ENCODE measurements at places on chromosomes 7 and 10.

GRCh38 chr7:26091933-26092332 lies 60.1 kb upstream of the NFE2L3 start:
- peak; percentile 36 for DNase-seq

DNA sequence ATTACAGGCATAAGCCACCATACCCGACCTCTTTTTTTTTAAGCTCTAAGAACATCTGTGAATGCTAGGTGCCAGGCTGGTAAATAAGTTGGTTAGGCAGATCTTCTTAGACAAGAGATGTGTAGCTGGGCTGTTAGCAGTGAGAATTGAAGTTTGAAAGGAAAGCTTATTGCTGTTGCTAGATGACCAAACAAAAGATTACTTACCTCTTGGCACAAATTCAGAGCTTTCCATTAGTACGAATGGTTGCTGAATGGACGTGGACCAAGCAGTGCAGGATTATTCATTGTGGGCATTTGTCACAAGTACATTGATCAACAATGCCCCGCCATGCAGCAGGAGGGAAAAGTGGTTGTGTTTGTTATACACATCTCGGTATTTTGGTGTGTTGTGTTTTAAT lies 131.2 kb downstream of the GFRA1 start:
- no peak for DNase-seq

GRCh38 chr10:131132681-131133080 lies 178.8 kb downstream of the TCERG1L start:
- DNase-seq, result no peak

- DNase-seq, result no peak
Measured at GRCh38 chr7:15503603-15504290, 58.1 kb downstream of the AGMO start.

- no peak for DNase-seq
Measured at GRCh38 chr7:75981453-75982305, 12.7 kb downstream of the TMEM120A start.

GRCh38 chr7:69177941-69178494 lies 420.3 kb upstream of the AUTS2 start:
- DNase-seq, result no peak

DNA sequence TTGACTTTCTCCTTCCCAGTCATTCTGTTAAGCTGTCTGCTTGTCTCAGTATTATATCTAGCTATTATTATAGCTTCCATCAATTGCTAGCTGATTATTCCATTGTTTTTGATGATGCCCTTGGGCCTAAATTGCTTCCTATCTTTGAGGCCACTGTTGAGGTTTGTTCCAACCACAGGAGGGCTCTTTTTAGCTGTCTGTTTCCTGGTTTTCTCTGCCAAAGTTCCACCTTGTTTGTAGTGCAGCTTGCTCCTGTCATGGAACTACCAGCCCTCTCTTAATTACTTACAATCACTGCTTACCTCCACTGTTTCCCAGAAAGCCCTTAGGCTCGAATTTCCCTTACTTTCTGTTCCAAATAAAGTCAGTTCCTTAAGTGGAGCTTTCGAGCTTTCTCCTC lies 118.7 kb upstream of the SEC61G start:
- DNase-seq, result no peak

DNA sequence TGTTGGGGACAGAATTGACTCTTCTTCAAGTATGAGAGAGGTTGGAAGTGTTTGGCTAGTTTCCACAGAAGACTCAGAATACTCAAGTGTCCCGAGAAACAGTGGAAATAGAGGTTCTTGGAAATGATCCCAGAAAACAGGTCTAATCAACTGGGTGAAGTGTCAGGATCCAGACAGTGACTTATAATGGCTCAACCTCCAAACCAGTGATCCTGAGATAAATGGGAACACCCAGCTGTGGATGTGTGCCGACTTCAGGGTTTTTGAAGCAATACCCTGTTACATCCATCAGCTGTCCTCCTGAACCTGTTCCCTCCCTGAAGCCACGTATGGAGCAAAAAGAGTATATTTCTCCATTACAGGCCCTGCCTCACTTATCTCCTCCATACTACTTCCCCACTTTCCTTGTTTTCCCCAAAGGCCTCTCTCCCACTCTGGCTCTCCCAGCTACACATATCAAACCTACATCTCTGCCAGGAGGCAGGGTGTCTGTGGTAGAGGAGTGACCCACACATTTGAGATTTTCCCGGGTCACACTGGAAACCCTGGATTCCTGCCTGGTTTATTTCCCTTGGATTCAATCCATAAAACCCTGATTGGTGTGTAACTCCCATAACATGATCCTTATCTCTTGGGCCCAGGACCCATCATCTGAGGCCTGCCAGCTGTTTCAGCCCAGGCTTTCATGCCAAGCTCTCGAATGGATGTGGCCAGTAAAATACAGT lies 17.6 kb upstream of the ELOVL3 start:
- DNase-seq, result no peak

GRCh38 chr7:17554341-17555015 lies 256.0 kb downstream of the AHR start:
- no peak for DNase-seq

DNA sequence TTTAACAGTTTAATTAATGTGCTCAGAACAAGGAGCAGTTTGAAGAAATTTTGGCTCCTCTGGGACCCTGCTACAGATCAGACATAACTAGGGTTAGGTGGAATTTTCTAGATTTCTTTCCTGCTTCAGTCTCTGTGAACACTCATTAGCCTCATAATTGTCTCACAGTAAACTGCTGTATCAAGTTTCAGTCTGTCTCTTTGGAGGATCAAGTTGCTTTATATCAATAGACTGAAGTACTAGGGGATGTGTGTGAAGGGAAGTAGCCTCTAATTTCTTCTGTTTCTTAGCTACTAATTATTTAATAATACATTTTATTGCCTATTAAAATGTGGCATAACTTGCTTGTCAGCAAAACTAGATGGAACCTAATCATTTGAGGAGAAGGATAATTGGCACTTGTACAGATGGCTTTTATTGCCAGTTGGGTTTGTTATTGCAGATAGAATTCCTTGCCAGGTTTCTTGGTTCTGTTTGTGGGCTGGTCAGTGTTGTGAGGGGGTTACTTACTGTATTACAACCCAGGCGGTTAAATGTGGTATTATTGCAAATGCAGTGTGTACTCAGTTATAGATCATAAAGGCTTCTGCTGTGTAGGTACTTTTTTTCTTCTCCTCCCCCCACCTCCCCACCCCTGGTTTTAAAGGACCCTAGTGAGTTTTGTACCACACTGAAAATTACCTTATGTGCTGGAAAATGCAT lies 758.0 kb downstream of the AUTS2 start:
- no peak for DNase-seq

- peak; percentile 43 for DNase-seq
Measured at GRCh38 chr7:30433082-30433481, 45.5 kb downstream of the NOD1 start.

- no peak for DNase-seq
Measured at GRCh38 chr10:35437829-35438228, 101.5 kb downstream of the CCNY start.

DNA sequence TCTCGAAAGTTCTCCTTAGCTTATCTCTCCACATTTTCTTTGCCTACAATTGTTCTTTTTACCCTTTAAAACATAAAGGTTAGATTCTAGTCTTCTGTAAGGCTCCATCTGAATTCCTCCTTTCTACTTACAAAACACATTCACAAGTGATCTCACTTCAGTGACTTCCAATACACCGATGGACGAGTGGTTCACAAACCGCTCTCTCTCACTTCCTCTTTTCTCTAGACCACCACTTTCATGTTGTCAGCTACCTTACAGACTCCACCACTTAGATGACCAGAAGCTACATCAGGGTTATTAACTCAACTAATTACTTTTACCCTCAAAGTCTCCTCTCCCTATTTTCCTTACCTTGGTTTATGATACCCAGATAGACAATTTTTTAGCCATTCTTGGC lies 11.8 kb downstream of the MET start:
- DNase-seq, result no peak

DNA sequence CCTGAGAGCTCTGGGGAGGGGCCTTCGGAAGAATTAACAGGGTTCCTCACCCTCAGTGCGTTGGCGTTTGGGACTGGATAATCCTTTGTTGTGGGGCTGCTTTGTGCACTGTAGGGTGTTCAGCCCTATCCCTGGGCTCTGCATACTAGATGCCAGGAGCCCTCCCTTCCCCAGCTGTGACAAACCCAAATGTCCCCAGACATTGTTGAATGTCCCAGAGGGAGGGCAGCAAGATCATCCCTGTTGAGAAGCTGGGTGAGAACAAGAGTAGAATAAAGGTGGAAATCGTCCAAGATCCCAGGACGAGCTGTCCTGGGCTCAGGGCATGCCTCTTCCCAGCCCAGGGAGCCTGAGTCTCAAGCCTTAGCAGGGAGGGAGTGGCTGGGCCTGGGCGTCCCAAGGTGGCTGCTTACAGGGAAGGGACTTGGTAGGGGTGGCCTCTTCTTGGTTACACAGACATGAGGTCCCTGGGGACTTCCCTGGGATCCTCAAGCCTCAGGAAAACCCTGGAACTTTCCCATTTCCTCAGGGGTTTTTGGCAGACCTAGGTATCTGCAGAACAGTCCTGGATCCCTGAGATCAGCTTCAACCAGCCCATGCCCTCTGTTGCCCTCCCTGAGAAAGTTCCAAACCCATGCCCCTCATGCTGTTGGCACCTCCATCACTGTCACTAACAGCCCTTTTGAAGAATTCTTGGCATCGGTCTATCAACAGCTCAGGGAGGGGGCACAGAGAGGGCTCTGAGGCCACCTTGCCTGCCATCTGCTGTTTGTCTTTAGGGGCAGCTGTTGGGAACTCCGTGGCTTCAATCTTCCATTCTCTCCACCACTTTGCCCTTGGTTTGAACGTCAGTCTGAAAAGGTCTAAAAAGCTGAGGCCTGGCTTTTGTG lies 53.7 kb downstream of the GOLGA7B start:
- no peak for DNase-seq

DNA sequence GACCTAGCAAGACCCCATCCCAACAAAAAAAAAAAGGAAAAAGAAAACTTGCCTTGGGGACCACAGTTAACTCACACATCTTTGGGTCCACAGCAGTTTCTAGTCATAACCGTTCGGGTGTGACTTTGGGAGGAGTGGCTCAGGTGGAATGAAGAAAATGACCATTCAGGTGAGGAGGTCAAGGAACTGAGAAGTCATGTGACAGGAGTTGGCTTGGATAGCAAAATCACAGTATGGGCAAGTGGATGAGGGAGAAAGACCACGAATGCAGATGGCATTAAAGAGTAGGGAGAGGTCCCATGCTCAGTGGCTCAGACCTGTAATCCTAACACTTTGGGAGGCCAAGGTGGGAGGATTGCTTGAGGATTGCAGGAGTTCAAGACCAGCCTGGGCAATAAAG lies 17.1 kb upstream of the CNOT4 start:
- DNase-seq, result no peak

GRCh38 chr7:77553123-77553522 lies 16.0 kb downstream of the PTPN12 start:
- no peak for DNase-seq

GRCh38 chr7:129790136-129790535 lies 162.6 kb downstream of the UBE2H start:
- DNase-seq, result no peak

DNA sequence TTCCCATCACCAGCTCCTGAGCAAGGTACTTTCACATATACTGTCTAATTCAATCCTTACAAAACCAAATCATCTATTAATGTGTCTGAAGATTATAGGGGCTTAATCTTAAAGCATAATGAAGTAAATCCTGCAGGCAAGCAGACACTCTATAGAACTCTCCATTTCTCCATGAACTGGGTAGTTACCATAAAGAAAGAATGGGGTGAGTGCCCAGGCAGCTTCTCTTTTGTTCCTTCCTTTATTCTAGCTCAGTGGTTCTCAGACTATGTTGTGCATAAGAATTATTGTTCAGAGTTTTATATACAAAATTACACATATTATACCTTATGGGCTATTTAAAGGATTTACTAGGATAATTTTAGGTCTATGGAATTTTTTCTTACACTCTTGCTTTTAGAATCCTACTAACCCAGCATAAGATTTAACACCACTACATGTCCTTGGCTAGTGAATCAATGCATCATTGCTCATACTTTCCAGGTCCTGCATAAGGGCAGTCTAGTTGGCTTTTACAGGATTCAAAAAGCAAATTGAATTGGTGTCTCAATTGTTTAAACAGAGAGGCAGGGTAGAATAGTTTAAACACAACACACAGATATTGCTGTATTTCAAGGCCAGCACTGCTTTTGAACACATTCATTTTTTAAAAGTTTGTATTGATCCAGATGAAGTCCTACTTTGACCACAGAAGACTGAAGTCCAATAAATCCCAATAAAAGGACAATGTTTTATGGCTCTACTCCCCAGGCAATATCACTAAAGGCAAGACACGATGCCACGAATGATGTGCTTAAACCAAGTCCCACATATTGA lies 12.9 kb downstream of the SGCE start:
- DNase-seq, result no peak

GRCh38 chr10:99981581-99982199 lies 28.1 kb downstream of the DNMBP start:
- no peak for DNase-seq
